ENCODE measurements at places on chromosomes 6 and 20.
A peak's percentile ranks its signal among the peaks of the same experiment; 100 is the strongest.

DNA sequence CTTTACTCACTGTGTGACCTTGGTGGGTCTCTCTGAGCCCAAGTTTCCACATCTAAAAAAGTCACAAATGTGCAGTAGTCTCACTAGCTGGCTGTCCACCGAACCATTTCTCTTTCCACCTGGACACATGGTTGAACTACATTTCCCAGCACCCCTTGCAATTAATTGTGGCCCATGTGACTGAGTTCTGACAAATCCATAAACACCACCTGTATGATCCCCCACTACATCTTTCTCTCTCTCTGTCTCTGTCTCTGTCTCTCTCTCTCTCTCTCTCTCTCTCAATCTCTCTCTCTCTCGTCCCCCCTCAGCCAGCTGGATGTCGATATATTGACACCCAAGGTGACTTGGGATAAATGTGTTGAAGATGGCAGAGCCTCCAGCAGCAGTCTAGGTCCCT, 42.8 kb downstream of the SNHG17 start:
- DNase-seq, result no peak

- DNase-seq, result peak; percentile 33
These were observed 46.7 kb downstream of the TIAM2 start for GRCh38 chr6:155041741-155042279.

- DNase-seq, result no peak
These were observed 2.6 kb downstream of the MPIG6B start for GRCh38 chr6:31725502-31726350.

DNA sequence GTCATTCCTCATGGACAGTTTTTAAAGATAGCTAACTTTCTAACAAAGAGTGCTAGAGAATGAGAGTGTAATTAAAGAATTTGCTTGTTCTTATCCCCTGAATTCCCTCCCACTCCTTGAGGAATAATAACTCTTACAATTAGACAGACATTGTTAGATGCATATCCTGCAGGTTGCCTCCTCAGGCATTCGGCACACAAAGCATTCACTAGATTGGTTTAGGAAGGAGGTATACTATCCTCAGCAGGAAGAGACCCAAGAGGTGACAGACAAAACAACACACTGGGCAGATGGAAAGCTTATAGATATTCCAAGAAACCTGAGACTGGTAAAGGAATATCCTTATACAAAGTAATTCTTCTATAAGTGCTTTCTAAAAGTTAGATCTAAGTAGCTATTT, 109.1 kb upstream of the FAM184A start:
- no peak for DNase-seq

DNA sequence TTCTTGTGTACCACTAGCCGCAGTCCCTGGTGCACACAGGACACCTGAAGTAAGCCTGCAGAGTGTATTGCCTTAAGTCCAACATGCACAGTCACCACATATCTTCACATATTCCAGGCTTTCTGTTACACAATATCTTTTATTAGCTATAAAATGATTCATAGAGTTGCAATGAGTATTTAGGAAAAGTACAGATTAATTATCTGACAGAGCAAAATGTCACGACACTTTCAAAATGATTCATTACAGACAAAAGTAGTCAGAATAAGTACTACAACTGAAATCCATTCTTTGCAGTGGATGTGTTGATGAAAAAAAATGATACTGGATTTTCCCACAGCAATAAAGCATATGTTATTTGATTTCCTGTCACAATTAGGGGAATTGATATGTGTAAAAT, 199.5 kb upstream of the ASCC3 start:
- no peak for DNase-seq

GRCh38 chr6:43715056-43715788, 27.6 kb upstream of the MRPS18A start:
- no peak for DNase-seq

DNA sequence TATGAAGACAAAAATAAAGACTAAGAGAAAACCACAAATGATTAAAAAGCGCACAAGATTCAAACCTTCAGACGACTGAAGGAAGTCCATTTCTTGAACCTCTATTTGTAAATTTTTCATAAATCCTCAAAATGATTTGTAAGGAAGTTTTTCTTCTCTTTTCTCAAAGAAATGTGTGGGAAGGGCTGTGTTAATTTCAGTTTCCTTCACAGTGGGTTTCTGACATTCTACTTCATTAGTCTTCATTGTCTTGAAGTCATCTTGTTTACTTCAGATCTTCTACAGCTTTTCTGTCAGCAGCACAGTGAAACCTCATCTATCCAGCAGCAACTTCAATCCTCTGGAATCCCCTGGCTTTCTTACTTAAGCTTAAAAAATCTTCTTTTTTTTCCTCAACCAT, 87.6 kb upstream of the MYLIP start:
- no peak for DNase-seq

DNA sequence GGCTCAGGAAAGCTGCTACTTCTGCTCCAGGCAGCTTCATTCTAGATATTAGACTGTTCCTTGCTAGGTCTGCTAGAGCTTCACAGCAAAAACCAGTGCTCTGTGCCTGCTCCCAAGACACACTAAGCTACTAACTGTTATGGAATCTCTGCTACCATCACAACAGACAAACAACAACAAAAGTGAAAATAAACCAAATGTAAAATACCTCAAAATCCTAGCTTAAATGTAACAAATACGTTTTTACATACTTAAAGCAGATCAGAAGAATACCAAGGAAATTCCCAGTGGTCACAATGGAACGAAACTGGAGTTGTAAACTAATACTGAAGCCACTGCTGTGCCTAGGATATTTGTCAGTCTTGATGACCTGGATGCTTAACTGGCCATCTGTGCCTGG, 84.6 kb upstream of the EZR start:
- no peak for DNase-seq

DNA sequence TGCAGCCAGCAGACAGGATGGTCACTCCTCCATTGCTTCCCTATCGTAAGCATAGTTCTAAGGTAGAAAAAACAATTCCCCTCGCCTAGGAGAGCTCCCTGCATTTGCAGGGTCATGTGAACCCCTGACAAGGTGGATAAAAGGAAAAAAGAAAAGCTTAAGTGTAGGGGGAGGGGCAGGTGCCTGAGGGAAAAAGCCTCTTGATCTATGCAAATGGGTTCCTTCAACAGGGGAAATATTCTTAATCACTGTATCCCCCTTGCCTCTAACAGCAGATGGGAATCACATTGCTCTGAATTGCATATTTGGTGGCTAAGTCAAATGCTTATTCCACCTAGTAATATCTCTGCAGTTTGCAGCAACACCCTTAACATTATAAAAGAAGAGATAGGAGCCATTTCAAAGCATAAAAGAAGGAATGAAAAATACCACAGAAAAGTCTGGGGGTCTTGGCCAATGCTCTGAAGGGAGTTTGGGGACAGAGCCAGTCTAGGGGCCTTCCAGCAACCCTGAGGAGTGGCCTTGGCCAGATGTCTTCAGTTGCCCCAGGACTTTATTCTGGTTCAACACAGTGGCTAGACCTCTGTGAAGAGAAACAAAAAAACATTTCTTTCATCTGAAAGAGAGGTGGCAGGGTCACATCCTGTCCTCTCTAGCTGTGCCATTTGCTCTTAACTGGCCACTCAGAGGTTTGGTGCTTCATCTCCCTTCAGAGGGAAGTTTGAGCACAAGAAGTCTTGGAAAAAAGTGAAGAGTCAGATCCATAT, 660.4 kb upstream of the GJE1 start:
- no peak for DNase-seq

DNA sequence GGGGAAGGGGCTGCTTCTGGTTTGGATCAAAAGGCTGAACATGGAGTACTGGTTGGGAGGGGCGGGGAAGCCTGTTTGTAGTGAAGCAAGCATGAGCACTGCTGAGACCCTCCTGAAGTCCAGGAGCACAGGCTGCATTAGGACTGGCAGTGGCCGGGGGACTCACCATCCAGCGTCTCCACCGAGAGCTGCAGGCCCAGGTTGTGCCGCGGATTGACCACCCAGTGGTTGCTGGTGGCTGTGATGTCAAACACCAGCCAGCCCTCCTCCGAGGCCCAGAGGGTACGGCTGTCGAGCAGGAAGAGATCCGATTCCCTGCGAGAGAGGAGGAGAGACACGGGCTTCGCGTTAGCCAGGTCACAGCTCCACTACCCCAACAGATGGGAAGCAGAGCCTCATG, 64.1 kb downstream of the BMP7 start:
- no peak for DNase-seq

- no peak for DNase-seq
These were observed 18.3 kb downstream of the SDCBP2 start for GRCh38 chr20:1310506-1311190.

DNA sequence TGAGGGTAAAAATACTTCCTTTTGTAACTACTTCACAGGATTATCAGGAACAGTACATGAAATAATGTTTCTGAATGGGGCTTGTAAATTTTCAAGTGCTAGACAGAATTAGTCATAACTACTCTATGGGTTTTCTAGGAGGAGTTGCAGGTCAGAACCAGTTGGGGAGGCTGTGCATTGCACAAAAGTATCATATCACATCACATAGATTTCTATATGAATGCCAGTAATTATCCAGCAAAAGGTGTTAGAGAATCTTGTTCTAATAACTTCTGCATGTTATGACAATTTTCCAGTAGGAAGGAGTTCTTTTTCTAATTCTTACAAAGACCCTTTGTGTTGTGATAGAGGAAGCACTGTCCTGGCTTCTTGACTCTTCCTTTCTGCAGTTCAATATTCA, 551.6 kb downstream of the COL12A1 start:
- no peak for DNase-seq

GRCh38 chr6:87574237-87574804, 15.5 kb downstream of the RARS2 start:
- DNase-seq, result no peak

- peak; percentile 72 for DNase-seq
These were observed 83.5 kb downstream of the CTNNBL1 start for GRCh38 chr20:37777012-37777950.

GRCh38 chr6:168225471-168225911, 94.1 kb downstream of the DACT2 start:
- DNase-seq, result no peak

GRCh38 chr6:120966321-120966720, 368.0 kb downstream of the TBC1D32 start:
- DNase-seq, result no peak

DNA sequence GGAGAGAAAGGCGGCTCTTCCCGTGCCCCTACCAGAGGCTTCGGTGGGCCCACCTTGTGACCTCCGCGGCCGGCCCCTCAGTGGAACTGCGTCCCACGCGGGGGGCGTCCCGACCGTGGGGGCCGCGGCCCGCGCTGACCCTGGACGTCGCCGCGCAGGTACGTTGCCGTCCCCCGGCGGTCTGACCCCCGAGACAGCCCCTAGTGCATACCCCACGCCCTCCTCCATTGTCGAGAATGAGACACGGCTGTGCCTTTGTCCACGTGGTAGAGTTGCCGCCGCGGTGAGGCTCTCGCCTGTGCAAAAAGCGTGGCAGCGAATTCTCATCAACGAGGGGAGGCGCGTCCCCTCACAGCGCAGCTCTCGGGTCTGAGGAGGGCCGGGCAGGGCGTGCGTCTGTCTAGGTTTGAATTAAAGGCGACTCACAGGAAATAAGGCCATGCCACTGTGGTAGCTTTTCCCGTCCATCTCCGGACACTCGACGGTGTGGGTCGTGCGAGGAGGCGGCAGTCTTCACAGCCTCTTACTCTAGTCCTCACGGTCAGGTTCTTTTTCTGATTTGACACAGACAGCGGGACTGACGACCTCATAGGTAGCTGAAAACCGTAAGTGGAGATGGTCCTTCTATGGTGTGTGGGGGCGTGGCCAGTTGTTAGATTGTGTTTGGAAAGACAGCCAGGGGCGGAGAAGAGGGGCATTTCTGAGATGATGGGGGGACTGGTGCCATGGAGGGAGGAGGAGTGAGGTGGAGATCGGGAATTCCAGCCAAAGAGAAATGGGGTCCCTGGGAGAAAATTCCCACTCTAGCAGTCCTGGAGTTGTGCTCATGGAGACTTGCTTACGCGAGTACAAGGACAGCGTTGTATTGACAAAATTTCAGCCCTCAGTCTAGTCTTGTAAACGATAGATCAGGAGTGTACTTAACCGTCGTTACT, 580 bp downstream of the NXT1 start:
- DNase-seq, result peak; percentile 52

Measured in NCI-H2171 treated with DMSO at 0.1 percent for 48 hours (cell line).